KBM-7 (cell line): ENCODE measurements at places on chromosomes 2 and 18.

DNA sequence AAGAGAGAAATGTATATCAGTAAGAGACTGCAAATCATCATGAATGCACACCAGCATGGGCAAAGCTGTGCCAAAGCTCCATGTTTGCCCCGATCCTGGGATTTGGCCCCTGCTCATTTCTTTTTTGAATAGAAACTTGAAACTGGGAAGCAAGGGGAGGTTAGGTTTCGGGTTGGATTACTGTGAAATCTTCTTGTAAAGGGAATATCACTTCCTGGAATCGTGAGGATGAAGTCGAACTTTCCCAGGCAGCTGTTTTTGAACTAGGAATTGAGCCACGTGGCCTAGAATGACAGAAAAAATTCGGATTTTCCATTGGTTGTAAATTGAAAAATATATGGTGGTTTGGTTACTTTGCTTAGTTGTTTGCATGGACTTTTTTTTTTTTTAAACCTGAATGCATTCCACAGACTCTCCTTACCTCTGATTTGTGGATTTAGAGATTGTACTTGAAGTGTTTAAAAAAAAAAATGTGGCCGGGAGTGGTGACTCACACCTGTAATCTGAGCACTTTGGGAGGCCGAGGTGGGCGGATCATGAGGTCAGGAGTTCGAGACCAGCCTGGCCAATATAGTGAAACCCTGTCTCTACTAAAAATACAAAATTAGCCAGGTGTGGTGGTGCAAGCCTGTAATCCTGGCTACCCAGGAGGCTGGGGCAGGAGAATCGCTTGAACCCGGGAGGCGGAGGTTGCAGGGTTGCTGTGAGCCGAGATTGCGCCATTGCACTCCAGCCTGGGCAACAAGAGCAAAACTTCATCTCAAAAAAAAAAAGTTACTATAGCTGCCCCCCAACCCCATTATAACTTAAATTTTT lies 32.1 kb downstream of the GRHL1 start:
- DNase-seq, result no peak

GRCh38 chr2:168090366-168091135 lies 156.8 kb downstream of the STK39 start:
- DNase-seq, result no peak

GRCh38 chr2:179768765-179769164 lies 92.6 kb downstream of the ZNF385B start:
- no peak for DNase-seq

GRCh38 chr2:38461470-38461869 lies 84.4 kb upstream of the ATL2 start:
- DNase-seq, result no peak

GRCh38 chr2:74148457-74149246 lies 940 bp upstream of the BOLA3 start:
- no peak for DNase-seq

GRCh38 chr18:10065296-10065695 lies 151.5 kb downstream of the VAPA start:
- DNase-seq, result no peak

GRCh38 chr2:69931832-69932595 lies 17.1 kb downstream of the MXD1 start:
- no peak for DNase-seq
